ENCODE measurements at places on chromosomes 4 and X.

DNA sequence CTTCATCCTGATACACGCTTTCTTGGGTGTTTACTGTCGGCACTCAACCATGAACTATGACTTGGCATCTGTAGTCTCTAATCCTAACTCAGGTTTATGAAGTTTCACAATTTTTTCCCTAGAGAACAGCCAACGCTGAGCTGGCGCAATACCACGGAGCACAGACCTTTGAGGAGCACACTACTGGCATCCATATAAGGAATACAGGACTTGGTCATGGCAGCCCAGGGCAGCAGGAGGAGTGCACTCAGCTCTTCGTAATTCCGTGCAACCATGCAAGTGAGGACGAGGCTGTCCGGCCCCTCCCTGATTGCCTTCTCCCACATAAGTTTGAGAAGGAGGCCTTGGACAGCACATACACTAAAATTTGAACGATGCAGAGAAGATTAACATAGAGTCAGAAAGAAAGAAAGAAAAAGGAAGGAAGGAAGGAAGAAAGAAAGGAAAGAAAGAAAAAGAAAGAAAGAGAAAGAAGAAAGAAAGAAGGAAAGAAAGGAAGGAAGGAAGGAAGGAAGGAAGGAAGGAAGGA is 41.0 kb upstream of the PDLIM5 start:
- DNase-seq, result no peak

DNA sequence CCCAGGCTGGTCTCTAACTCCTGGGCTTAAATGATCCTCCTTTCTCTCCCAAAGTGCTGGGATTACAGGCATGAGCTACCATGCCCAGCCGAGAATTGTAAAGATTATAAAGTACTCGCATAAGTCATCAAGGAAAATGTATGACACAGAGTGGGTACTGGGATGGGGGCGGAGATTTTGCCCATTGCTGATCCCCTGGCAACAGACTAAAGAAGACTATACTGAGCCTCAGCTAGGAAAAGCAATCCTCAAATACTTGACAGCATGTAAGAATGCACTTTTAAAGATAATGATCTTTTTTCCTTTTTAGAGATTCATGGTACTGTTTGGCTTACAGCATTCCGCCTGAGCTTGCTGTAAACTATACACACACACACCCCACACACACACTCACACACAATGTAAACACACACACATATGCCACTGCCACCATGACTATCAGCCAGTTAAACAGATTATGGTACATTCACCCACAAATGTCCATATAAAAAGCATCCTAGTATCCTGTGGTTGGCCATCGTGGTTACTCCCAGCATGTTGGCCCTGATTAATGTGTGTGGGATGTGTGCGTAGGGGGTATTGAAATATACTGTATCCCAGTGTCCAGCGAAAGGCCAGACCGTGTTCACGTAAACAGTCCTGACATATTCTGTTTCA is 113.0 kb downstream of the AMELX start:
- DNase-seq, result no peak

- no peak for DNase-seq
Measured at GRCh38 chr4:81314897-81315470, 100.0 kb upstream of the PRKG2 start.

DNA sequence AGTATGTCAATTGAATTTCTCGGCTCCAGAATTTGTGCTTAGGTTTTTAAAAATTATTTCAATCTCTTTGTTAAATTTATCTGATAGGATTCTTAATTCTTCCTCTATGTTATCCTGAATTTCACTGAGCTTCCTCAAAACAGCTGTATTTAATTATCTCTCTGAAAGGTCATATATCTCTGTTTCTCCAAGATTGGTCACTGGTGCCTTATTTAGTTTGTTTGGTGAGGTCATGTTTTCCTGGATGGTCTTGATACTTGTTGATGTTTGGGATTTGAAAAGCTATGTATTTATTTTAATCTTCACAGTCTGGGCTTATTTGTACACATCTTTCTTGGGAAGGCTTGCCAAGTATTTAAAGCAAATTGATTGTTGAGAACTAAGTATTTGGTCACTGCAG is 24.7 kb upstream of the HERC3 start:
- no peak for DNase-seq

DNA sequence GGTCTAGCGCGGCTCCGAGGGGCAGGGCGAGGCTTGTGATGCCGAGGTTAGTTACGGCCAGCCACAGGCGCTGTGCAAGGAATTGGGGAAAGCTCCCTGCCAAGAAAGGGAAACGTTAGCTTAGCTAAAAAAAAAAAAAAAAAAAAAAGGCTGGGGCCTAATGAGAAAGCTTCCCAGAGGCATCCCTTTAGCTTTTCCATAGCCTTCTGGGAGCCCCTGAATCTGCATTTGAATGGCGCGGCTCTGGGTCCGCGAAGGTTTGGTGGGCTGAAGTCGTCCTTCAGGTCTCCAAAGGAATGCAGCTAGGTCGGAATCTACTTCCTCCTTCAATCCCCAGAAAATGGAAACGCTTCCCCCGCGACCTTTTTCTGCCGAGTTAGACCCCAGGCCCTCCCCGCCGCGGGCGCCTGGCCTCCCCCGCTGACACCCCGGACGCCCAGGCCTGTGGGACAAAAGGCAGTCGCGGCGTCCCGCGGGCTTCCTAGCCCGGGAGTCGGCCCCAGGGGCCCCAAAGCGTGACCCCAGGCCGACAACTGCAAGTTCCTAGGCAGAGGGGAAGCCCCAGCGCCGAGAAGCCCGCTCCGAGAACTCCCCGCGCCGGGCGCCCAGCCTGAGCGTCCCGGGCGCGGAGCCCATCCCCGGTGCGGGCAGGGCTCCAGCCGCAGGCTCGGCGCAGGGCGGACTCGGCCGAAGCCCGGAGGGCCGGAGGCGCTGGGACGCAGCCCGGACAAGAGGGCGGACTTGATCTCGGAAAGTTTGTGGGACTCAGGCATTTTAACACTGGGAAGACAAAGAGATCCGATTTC is 605 bp upstream of the FAT1 start:
- no peak for DNase-seq

GRCh38 chr4:2080429-2081300 is 21.5 kb downstream of the NAT8L start:
- no peak for DNase-seq

DNA sequence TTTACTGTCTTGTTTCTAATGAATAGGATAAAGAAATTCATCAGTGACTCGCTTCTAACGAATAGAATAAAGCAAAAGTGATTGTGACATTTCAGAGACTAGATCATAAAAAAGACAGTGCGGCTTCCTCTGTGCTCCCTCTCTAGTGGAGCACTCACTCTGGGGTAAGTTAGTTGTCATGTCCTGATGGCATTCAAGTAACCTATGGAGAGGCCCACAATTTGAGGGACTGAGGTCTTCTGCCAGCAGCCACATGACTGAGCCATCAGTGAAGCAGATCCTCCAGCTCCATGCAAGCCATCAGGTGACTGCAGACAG is 72.4 kb downstream of the YIPF6 start:
- DNase-seq, result no peak
